Stimulated activated CD8-positive, alpha-beta memory T cell treated with anti-CD3 and anti-CD28 coated beads, Interleukin-7, amount 100 ng/mL, for 1 hour (primary cell): ENCODE measurements at places on chromosomes 11 and 22.

- DNase-seq, result peak; percentile 59
Measured at GRCh38 chr11:46352063-46352841, 5.0 kb downstream of the DGKZ start.

- DNase-seq, result no peak
Measured at GRCh38 chr11:727281-727701, 20.0 kb upstream of the TALDO1 start.

DNA sequence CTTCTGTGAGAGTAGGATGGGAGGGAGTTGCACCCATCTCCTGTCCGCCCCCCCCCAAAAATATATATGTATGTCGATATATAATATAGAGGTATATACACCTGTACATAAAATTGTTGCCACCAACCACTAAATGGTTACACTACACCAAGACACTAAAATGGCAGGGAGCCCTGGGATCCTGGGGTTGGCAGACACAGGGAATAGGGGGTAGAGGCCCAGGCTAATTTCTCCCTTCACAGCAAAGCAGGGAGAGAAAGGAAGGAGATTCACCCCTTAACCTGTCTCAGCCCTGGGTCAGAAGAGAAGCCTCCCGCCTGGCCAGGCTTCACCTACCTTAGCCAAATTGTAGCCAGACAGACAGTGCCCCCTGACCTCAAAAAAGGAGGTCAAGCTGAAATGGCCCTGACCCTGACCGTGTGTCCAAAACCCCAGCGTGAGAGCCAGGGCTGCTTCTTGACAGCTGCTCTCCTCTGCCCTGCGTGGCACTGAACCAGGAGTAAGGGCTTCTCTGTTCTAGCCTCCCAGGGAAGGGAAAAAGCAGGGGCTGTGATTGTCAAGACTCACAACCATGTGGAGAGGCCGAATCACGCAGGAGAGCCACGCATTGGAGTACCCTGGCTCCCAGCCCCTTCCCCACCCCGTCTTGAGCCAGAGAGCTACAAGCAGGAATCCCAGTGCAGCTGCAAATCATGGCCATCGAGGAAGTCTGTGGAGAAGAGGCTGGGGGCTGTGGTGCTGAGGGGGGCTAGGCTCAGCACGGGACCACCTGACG lies 40.5 kb downstream of the SGSM3 start:
- no peak for DNase-seq

- no peak for DNase-seq
Measured at GRCh38 chr22:50293441-50294318, 13.8 kb downstream of the PLXNB2 start.

GRCh38 chr11:34647131-34647530 lies 26.2 kb downstream of the EHF start:
- DNase-seq, result no peak

DNA sequence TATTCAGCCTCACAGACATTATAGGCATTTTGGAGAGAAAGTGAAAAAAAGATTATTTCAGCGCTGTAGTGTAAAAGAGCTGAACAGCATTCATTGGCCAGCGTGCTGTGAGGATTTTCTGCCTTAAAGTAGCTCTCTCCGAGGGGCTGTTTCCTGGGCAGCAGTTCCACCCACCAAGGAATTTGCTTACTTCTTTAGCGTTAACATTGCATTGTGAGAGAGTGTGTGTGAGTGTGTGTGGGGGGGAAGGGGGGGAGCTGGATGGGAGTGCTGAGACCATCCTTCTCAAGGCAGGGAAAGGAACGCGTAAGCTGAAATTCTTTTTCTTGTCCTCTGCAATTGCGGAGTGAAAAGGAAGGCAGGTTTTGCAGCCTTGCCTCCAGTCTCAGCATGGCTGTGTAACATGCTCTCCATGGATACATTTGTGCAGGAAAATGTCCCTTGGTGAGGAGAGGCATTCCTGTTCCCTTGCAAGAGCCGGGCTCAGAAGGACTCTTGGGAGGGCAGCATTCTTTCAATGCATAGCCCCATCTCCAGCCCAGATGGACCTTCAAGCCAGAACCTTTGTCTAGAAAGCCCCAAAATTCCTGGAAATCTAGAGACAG lies 159.9 kb upstream of the NAV2 start:
- DNase-seq, result no peak

DNA sequence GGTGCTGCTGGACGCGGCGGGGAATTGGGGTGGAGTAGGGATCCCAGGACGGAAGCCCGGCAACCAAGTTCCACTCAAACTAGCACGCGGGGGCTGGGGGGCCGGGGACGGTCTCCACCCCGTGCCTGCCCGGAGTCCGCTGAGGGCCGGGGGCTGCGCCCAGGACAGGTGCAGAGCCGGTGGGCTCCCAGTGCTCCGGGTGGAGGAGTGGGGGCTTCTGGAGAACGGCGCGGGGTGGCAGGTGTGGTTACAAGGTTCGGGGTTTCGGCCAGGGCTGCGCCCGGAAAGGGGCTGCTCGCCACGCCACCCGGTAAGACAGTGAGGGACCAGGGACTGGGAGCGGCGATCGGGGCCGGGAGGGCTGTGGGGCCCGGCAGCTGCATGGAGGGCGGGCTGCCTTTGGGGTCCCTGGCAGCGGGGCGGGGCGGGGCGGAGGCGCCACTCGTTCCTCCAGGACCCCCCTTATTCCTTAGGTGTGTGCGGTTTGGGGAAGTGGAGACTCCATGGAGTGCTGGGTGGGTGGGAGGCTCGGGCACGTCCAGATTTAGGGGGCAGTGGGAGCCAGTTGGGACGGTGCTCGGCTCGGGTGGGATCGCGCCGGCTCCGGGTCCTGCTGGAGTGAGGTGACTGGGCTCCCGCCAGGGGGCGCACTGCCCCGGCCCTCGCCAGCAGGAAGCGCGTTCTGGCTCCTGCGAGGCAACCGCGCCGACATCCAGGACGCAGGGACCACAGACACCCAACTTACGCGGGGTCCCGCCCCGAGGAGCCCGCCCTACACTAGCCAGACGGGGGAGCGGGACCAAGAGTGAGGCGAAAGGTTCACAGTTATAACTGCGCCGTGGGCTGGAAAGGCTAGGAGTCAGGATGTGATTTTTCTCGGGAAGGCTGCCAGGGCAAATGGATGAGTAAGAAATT lies 868 bp downstream of the TSPAN18 start:
- peak; percentile 36 for DNase-seq
